GM12878 (cell line): ENCODE measurements at places on chromosomes 13 and 19. TPM values are rescaled to one million over a fixed set of nuclear protein-coding genes. Genes with fewer than 3 reads are reported as not detected.

DNA sequence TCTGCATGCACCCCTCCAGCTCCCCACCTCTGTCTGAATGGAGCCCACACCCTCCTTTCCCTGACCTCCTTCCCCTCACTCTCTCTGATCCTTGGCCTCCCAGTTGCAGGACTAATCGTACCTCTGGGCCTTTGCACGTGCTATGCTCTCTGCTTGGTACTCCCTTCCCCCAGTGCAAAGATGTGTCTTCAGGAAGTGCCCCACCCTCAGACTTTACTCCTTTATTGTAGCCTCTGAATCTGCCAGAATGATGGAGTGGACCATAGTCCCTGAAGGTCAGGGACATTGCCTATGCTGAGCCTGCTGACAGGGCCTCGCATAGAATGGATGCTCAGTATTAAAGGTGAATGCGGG is 1.3 kb upstream of the JUND start:
- no peaks in the 10 kb centered on the region for H3K36me3 ChIP-seq
- peaks cover 31% of the 10 kb centered on the region for H3K4me1 ChIP-seq
- H3K4me3 ChIP-seq: peak overlapping the region; percentile 66

DNA sequence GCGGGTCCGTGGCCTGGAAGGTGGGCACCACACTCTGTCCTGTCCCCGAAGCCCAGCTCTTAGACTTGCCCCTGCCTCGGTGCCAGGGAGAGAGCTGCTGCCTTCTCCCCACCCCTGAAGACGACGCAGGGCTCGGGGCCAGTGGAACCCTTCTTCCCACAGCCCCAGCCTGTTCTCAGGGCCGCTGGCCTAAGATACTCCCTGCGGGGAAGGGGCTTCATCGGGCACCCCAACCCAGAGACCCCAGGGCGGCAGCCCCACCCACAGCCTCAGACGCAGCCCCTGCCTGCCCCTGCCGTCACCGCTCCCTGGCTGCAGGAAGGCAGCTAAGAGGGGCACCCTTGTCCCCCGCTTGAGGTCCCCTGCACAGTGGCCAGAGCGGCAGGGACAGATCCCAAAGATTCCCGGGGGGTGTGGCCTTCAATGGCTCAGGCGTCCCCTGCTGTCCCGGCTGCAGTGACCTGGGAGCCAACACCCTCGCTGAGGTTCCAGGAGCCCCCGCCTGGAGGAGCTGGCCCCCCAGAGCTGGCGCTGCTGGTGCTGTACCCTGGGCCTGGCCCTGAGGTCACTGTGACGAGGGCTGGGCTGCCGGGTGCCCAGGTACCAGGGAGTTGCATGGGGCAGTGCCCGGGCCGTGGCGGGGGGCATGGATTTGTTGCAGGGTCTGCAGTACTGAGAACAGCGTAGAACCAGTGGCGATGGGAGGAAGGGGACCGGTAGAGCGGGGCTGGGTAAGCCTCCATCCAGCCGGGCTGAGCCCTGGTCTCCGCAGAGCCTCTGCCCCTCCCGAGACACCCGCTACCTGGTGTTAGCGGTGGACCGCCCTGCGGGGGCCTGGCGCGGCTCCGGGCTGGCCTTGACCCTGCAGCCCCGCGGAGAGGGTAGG is 1.0 kb downstream of the AMH start:
- DNase-seq: no peak
- H3K27me3 ChIP-seq: peaks cover 14% of the 10 kb centered on the region
- H3K27ac ChIP-seq: no peak overlapping the region
- no peaks in the 10 kb centered on the region; the same call in 1 of the 2 replicates for H3K4me1 ChIP-seq

- H3K4me3 ChIP-seq: no peak overlapping the region
- H3K27me3 ChIP-seq: no peaks in the 10 kb centered on the region
- no peak overlapping the region for H3K27ac ChIP-seq
- no peaks in the 10 kb centered on the region for H3K36me3 ChIP-seq
These were observed 192.8 kb upstream of the IRS2 start for GRCh38 chr13:109979228-109979627.

BST2 gene
- polyA plus RNA-seq: 338 and 372 TPM in 2 replicates

DNA sequence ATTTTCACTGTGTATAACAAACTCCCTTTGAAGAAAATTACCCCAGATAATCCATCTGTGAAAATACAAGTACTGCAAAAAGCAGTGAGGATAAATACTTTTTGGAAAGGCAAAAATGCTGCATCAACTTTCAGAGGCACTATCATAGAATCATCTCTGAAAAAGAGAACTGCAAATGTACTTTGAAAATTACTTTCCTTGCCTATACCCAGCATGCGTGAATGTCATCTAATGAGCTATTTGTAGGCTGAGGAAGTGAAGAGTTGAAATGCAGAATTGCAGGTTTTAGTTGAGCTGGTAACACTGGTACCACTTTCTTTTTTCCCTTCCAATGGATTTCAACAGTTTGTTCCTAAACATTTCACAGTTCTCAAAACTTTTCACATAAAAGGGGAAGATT is 196.7 kb downstream of the TBC1D4 start:
- H3K4me3 ChIP-seq: no peak overlapping the region
- H3K27ac ChIP-seq: no peak overlapping the region
- H3K4me1 ChIP-seq: no peaks in the 10 kb centered on the region
- peaks cover 4% of the 10 kb centered on the region; the same call in 1 of the 2 replicates for H3K36me3 ChIP-seq
- no peak for DNase-seq

OR10H1 gene
- polyA plus RNA-seq: not detected in 2 replicates

GRCh38 chr19:46016426-46017094 is 6.3 kb downstream of the PGLYRP1 start:
- no peak overlapping the region for H3K27ac ChIP-seq
- H3K36me3 ChIP-seq: no peaks in the 10 kb centered on the region; the same call in 1 of the 2 replicates
- H3K4me1 ChIP-seq: peaks cover 5% of the 10 kb centered on the region

DNA sequence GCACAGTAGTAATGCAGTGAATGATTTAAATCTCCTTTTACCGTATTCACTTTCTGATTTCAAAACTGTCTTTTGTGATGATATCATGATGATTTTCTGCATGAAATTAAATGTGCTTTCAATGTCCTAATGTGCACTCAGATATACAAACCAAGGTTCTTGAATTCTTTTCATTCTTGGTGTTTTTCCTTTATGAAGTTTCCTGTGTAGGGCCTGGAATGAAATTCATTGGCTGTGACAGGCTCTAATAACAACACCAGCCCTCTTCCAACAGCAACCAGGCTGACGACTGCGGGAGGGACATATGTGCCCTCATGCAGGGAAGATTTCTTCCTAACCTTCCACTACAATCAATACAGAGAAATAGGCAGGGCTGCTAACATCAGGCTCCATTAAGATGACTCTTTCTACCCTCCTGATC is 1052.0 kb downstream of the DIAPH3 start:
- H3K4me3 ChIP-seq: no peak overlapping the region
- no peaks in the 10 kb centered on the region for H3K4me1 ChIP-seq

DNA sequence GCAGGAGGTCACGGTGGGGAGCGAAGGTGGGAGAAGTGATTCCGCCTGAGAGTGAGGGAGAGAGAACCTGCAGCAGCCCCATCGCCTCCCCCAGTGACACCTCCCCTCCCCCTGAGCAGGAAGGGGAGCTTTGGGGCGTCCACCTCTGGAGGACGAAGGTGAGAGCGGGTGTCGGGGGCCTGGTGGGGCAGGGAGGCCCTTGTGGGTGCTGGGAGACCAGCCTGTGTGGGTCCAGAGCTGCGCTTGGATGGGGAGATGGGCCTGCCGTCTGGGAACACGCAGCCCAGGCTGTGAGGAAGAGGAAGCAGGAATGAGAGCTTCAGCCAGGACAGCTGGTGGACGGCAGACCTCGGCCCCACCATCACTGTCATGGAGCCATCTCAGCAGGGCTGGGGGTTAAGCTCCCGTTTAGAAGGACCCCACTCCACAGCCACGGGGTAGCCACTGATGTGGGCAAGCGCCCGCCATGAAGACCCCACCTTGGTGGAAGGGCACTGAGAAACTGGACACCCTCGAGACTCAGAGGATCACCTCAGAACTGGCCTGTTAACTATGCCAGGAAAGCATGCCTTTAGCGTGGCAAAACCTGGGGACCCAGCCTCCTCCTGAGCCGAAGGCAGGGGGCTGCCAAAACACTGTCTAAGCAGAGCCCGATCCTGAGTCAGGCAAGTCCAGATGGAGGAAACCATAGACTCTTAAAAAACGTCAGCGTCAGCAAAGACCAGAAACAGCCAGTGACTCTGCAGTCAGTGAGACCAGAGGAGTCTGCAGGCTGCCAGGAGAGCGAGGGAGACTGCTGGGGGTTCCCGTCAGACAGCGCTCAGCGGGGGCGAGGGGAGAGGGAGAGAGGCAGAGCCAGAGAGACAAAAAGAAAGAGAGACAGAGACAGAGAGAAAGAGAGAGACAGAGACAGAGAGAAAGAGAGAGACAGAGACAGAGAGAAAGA is 6.4 kb upstream of the PROZ start:
- H3K27ac ChIP-seq: no peak overlapping the region
- no peaks in the 10 kb centered on the region for H3K36me3 ChIP-seq
- DNase-seq: no peak

DNA sequence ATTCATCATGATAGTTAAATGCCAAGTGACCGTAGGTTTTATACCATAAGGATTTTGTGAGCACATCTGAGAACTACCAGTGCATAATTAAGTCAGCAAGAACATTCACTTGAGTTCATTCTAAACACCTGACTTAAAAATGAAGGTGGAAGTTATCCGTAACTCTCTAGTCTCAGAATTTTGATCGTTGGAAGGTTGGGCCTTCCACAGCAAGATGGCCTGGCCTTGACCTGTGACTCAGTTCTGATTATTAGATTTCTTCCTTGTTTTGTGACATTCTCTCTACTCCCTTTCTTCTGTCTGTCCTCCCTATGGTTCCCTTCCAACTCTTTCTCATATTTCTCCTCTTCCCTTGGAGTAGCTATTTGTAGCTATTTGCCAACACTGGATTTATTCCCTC is 20.0 kb upstream of the WDFY2 start:
- H3K27me3 ChIP-seq: no peaks in the 10 kb centered on the region
- peaks cover 31% of the 10 kb centered on the region for H3K4me1 ChIP-seq
- H3K27ac ChIP-seq: no peak overlapping the region

DNA sequence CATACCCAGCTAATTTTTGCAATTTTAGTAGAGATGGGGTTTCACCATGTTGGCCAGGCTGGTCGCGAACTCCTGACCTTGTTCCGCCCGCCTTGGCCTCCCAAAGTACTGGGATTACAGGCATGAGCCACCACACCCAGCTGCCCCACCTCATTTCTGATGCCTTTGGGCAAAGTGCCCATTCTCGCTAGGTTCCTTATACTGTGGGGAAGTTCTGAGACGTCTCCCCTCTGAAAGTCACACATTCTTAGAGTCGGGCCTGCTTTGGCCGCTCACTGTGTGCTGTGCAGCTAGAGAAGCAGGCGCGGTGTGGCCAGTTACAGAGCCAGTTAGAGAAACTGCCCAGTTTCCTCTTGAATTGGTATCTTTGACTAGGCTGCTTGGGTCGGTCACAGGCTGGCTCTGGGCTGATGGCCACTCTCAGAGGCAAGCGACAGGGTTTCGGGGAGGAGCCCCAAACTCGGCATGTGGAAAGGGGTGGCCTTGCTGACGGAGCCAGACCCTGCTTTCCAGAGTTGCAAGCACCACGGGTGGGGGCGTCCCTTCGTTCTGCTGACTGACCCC is 18.0 kb downstream of the PRAM1 start:
- DNase-seq: no peak
- no peak overlapping the region for H3K27ac ChIP-seq
- H3K4me1 ChIP-seq: peaks cover 7% of the 10 kb centered on the region
- H3K27me3 ChIP-seq: no peaks in the 10 kb centered on the region
- H3K4me3 ChIP-seq: no peak overlapping the region

DNA sequence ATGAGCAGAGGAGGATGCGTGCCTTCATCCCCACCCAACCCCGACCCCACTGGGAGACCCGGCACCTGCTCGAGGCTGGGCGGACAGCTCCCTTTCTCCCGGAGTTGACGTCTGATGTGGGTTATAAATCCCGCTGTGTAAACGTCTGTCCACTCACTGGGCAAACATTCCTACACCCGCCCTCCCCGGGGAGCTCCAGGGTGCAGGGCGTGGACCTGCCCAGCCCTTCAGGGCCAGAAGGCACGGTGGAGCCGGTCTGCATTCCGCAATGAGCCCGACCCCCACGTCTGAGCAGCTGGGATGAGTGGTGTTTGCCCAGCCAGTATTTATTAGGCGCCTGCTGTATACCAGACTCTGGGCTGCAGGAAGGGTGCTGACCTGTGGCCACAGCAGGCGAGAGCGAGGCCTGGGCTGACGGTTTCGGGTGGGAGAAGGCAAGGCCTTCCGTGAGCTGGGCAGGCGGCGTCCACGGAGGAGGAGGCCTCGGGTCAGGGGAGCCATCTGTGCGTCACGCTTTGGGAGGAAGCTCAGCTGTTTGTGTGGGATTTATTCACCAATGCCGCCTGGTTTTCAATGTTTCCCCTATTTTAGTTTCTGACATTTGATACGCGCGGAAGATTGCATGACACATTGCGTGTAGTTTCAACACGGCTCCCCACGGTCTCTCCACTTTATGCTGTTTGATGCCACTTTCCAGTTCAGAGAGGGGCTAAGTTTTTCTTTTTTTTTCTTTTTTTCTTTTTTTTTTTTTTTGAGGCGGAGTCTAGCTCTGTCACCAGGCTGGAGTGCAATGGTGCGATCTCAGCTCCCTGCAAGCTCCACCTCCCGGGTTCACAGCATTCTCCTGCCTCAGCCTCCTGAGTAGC is 2.0 kb downstream of the MISP start:
- no peaks in the 10 kb centered on the region for H3K4me1 ChIP-seq
- H3K27me3 ChIP-seq: no peaks in the 10 kb centered on the region
- H3K27ac ChIP-seq: no peak overlapping the region
- no peaks in the 10 kb centered on the region for H3K36me3 ChIP-seq
- DNase-seq: no peak
